ENCODE measurements at places on chromosomes 13 and 19. TPM values are rescaled to one million over a fixed set of nuclear protein-coding genes. Genes with fewer than 3 reads are reported as not detected.

The CD209 gene
- total RNA-seq, result not detected

The SIGLEC8 gene
- not detected for total RNA-seq

The U2AF2 gene
- total RNA-seq, result 281 TPM

GRCh38 chr19:14146789-14147216 is 10.4 kb upstream of the ASF1B start:
- no peaks in the 10 kb centered on the region for H3K27me3 ChIP-seq
- no peaks in the 10 kb centered on the region for H3K36me3 ChIP-seq
- H3K4me1 ChIP-seq, result peaks cover 4% of the 10 kb centered on the region
- no peak for DNase-seq

- no peaks in the 10 kb centered on the region for H3K36me3 ChIP-seq
- DNase-seq, result no peak
- no peak overlapping the region for H3K4me3 ChIP-seq
- no peak overlapping the region for H3K27ac ChIP-seq
- no peaks in the 10 kb centered on the region for H3K27me3 ChIP-seq
Observed at GRCh38 chr13:85738696-85739320, 60.4 kb downstream of the SLITRK6 start.

DNA sequence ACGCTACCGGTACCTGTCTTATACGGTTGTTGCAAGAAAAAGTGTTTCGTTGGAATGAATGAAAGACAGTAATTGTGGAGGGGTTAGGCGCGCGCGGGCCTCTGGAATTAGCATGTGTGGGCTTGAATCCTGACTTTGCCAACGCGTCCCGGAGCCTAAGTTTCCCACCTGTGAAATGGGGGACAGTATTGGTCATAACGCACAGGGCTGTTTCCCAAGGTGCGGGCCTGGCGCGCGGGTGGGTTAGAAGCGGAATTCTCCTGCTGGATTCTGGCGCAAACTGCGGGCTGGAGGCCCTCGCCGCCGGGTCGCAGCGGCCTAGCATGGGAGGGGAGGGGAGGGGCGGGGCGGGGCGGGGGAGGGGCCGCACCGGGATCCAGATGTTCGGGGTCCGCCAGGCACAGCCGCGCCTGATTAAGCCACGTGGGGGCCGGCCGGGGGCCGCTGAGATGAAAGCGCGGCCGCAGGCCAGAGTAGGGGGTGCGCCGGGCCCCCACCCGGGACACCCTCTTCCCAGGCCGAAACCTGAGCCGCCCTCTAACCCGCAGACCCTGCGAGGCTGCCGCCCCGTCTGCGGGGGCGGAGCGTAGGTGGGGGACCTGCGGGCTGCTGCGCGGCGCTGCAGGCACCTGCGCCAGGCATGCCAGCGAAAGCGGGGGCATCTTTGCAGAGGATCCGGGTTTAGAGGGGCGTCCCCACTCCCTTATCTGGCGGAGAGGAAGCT is 1.2 kb upstream of the TMEM59L start:
- H3K27me3 ChIP-seq, result peaks cover 70% of the 10 kb centered on the region
- peak overlapping the region; percentile 62 for H3K27ac ChIP-seq
- H3K4me3 ChIP-seq, result peak overlapping the region; percentile 62
- DNase-seq, result no peak
- peaks cover 24% of the 10 kb centered on the region for H3K4me1 ChIP-seq
- no peaks in the 10 kb centered on the region for H3K36me3 ChIP-seq

GRCh38 chr13:111116856-111117255 is 1.7 kb downstream of the ARHGEF7 start:
- DNase-seq, result no peak
- H3K27ac ChIP-seq, result no peak overlapping the region
- peaks cover 15% of the 10 kb centered on the region for H3K4me1 ChIP-seq
- peaks cover 55% of the 10 kb centered on the region for H3K27me3 ChIP-seq

- H3K36me3 ChIP-seq, result no peaks in the 10 kb centered on the region
- no peaks in the 10 kb centered on the region for H3K27me3 ChIP-seq
- no peak overlapping the region for H3K27ac ChIP-seq
- H3K4me3 ChIP-seq, result no peak overlapping the region
- DNase-seq, result no peak
- peaks cover 4% of the 10 kb centered on the region for H3K4me1 ChIP-seq
Observed at GRCh38 chr19:44725684-44726083, 22.8 kb upstream of the BCL3 start.

- no peak overlapping the region for H3K27ac ChIP-seq
- H3K27me3 ChIP-seq, result no peaks in the 10 kb centered on the region
- H3K4me1 ChIP-seq, result no peaks in the 10 kb centered on the region
- H3K36me3 ChIP-seq, result peaks cover 11% of the 10 kb centered on the region
Observed at GRCh38 chr19:58117841-58118575, 20.0 kb upstream of the ZSCAN18 start.

GRCh38 chr13:98962901-98963590 is 14.8 kb downstream of the DOCK9 start:
- no peak overlapping the region for H3K27ac ChIP-seq
- H3K27me3 ChIP-seq, result peaks cover 7% of the 10 kb centered on the region
- H3K4me3 ChIP-seq, result no peak overlapping the region
- no peaks in the 10 kb centered on the region for H3K36me3 ChIP-seq
- H3K4me1 ChIP-seq, result peaks cover 3% of the 10 kb centered on the region
- DNase-seq, result no peak

- H3K4me1 ChIP-seq, result peaks cover 5% of the 10 kb centered on the region
- no peak overlapping the region for H3K4me3 ChIP-seq
- no peak for DNase-seq
- H3K27me3 ChIP-seq, result no peaks in the 10 kb centered on the region
- no peak overlapping the region for H3K27ac ChIP-seq
Observed at GRCh38 chr13:90331974-90332373, 1015.5 kb upstream of the MIR17HG start.
